ENCODE measurements at places on chromosomes 6 and 20. TPM values are rescaled to one million over a fixed set of nuclear protein-coding genes. Genes with fewer than 3 reads are reported as not detected.
A peak's percentile ranks its signal among the peaks of the same experiment; 100 is the strongest.

Gene TLDC2
- not detected for total RNA-seq

Gene VTA1
- total RNA-seq, result 52.6 TPM

Gene MTFR2
- total RNA-seq, result 24.6 TPM

DNA sequence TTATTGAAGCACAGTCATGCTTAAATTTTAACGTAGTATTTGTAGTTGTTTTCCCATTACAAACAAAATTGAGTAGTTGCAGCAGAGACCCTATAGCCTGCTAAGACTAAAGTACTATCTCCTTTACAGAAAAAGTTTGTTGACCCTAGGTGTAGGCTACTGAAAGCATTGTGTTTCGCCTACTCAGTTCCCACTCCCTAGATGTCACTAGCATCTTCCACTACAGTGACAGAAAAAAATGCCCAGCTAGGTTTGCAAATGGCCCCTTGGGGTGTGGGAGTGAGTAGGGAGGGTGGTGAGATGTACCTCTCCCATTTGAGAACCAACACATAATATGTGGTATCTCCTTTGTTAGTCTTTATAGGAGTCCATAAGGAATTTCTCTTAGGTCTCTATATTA lies 34.5 kb downstream of the UBR2 start:
- H3K4me1 ChIP-seq, result peaks cover 5% of the 10 kb centered on the region
- no peak for DNase-seq
- H3K27me3 ChIP-seq, result no peaks in the 10 kb centered on the region
- H3K36me3 ChIP-seq, result peaks cover 49% of the 10 kb centered on the region
- no peak overlapping the region for H3K4me3 ChIP-seq

Gene SOBP
- total RNA-seq, result 0.09 TPM

Gene ZSCAN31
- 0.79 TPM for total RNA-seq

DNA sequence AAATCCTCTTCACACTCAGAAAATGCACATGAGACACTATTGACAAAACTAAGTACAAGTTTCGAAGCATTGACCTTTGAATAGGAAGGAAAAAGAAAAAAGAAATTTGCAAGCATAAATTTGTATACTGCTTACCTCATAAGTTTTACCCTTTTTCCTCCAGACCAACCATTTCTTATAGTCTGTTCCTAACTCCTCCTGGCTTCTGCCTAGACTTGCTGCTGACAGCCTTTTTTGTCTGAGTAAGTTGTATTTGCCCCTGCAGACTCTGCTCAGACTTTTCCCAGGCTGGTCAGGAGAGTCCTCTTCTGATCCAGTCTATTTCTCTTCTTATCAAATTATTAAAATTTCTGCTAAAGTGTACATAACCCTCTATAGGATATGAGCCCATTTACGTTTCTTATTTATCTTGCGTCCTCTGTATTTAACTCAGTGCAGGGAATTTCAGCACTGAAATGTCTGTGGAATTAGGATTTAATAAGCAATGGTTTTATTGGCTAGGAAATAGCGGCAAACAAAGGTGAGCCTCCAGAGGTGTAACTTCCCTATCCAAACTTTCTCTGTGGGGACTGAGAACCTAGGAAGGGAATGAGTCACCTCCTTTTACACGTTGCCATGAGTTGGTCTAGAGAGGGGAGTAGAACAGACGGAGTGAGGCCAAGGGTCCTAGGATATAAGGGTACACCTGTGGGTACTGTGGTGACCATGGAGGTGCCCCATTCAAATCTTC lies 207.1 kb upstream of the MARCKS start:
- no peak overlapping the region for H3K27ac ChIP-seq
- H3K4me1 ChIP-seq, result no peaks in the 10 kb centered on the region
- no peak overlapping the region for H3K4me3 ChIP-seq

GRCh38 chr20:32484958-32485769 lies 100.0 kb downstream of the NOL4L start:
- no peaks in the 10 kb centered on the region for H3K27me3 ChIP-seq
- peak overlapping the region; percentile 85 for H3K4me3 ChIP-seq
- H3K27ac ChIP-seq, result peak overlapping the region; percentile 86
- DNase-seq, result peak; percentile 94

DNA sequence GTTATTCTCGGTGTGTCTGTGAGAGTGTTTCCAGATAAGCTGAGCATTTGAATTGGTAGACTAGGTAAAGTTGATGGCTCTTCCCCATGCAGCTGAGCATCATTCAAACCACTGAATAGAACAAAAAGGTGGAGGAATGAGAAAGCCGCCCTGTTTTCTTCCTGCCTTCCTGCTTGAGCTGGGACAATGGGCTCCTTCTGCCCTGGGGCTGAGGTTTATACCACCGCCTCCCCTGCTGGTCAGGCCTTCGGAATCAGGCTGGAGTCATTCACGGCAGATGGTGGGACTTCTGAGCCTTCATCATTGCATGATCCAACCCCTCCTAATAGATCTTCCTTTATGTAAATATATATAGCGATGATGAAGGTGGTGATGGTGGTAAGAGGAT lies 124.9 kb downstream of the ANKRD60 start:
- H3K36me3 ChIP-seq, result no peaks in the 10 kb centered on the region
- H3K27ac ChIP-seq, result no peak overlapping the region
- H3K4me3 ChIP-seq, result no peak overlapping the region
- peaks cover 6% of the 10 kb centered on the region for H3K27me3 ChIP-seq
- H3K4me1 ChIP-seq, result no peaks in the 10 kb centered on the region

Gene PTPRT
- not detected for total RNA-seq

GRCh38 chr20:20412750-20413149 lies 44.8 kb downstream of the INSM1 start:
- H3K27me3 ChIP-seq, result no peaks in the 10 kb centered on the region
- H3K27ac ChIP-seq, result peak overlapping the region; percentile 85
- peak overlapping the region; percentile 30 for H3K4me3 ChIP-seq
- peaks cover 5% of the 10 kb centered on the region for H3K36me3 ChIP-seq
- H3K4me1 ChIP-seq, result peaks cover 36% of the 10 kb centered on the region

DNA sequence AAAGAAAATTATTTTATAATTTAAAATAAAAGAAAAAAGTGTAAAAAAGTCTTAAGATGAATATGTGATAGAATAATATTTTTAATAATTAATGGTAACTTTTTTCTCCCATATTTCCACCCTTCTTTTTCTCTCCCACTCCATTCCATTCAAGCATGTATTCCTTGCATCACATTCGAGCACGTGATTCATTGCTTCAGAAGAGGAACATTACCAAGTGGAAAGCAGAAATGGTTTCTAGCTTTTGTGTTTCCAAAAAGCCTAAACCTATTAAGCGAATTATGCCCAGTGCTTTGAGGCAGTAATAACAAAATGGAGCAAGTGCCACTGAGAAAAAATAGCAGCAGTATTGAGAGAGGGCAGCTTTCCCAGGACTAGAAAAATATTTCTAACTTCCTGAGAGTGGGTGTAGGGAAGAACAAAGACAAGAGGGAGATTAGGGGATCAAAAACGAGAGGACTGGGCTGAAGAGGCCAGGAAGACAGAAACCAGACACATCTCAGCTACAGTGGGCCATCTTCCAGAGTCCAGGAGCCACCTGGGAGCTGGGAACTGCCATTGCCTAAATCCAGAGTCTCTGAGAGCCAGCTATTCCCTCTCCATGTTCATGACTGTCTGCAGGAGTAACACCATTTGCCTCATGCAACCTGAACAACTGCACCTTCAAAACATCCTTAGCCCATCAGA lies 15.0 kb upstream of the AKIRIN2 start:
- no peak overlapping the region for H3K4me3 ChIP-seq
- H3K36me3 ChIP-seq, result no peaks in the 10 kb centered on the region
- peaks cover 5% of the 10 kb centered on the region for H3K4me1 ChIP-seq
- H3K27ac ChIP-seq, result no peak overlapping the region

DNA sequence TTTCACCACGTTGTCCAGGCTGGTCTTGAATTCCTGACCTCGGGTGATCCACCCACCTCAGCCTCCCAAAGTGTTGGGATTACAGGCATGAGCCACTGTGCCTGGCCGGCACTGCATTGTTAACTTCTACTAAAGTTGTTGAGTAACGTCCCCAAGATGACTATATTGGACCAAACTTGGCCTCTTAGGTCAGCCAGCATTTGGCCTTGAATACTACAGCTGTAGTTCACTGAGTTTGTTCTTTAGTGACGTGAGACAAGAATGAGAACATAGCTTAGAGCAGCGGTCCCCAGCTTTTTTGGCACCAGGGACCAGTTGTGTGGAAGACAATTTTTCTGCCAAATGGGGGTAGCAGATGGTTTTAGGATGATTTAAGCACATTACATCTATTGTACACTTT lies 237.1 kb downstream of the TBC1D7 start:
- H3K27me3 ChIP-seq, result peaks cover 10% of the 10 kb centered on the region
- H3K36me3 ChIP-seq, result no peaks in the 10 kb centered on the region
- DNase-seq, result peak; percentile 22
- no peak overlapping the region for H3K27ac ChIP-seq
- H3K4me1 ChIP-seq, result no peaks in the 10 kb centered on the region

GRCh38 chr6:43940393-43941087 lies 170.5 kb downstream of the VEGFA start:
- no peaks in the 10 kb centered on the region for H3K27me3 ChIP-seq
- H3K4me3 ChIP-seq, result no peak overlapping the region
- H3K4me1 ChIP-seq, result peaks cover 2% of the 10 kb centered on the region
- no peak for DNase-seq

- peaks cover 6% of the 10 kb centered on the region for H3K4me1 ChIP-seq
- no peak for DNase-seq
- no peak overlapping the region for H3K4me3 ChIP-seq
- H3K27ac ChIP-seq, result no peak overlapping the region
Measured at GRCh38 chr6:37928217-37928616, 108.7 kb downstream of the ZFAND3 start.

Gene PSMB9
- total RNA-seq, result 257 TPM

Gene CALHM6
- 24.8 TPM for total RNA-seq

DNA sequence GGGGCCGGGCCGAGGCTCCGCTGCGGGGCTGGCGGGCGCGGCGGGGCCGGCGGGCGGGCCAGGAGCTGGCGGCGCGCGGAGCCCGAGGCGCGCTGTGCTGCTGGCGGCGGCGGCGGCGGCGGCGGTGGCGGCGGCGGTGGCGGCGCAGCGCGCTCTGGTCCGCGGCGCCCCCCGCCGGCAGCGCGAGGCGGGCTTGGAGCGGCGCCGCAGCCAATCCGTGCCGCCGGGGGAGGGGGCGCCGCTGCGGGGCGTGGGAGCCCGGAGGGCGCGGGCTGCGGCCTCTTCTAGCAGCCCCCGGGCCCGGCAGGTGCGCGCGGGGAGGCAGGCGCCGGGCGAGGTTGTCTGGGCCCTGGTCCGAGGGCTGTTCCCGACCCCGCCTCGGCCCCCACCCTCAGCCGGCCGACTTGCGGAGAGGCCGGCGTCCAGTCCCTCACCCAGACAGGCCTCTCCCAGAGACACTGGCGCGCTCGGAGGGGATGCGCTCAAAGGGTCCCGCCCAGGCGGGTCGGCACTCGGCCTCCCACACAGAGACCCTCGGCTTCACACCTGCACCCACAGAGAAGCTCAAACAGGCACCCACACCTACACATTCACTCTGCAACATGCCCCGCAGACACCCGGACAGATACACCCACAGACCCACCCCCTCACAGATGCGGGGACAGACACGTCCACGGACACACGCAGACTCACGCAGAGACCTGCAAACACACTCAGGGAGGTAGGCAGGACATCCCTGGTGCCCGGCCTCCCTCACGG lies at the start of gene RIMS4:
RIMS4 (minus strand) TSS at position 156 of the 759 bp plus-strand sequence. CDS start 275 bp downstream, outside the sequence.
- no peak for DNase-seq
- H3K27me3 ChIP-seq, result peaks cover 64% of the 10 kb centered on the region
- H3K36me3 ChIP-seq, result no peaks in the 10 kb centered on the region
- H3K27ac ChIP-seq, result no peak within 1 kb of the TSS

- DNase-seq, result peak; percentile 84
- peak overlapping the region; percentile 96 for H3K27ac ChIP-seq
- H3K4me3 ChIP-seq, result peak overlapping the region; percentile 77
- no peaks in the 10 kb centered on the region for H3K27me3 ChIP-seq
Measured at GRCh38 chr6:90463359-90463758, 123.5 kb downstream of the MAP3K7 start.

DNA sequence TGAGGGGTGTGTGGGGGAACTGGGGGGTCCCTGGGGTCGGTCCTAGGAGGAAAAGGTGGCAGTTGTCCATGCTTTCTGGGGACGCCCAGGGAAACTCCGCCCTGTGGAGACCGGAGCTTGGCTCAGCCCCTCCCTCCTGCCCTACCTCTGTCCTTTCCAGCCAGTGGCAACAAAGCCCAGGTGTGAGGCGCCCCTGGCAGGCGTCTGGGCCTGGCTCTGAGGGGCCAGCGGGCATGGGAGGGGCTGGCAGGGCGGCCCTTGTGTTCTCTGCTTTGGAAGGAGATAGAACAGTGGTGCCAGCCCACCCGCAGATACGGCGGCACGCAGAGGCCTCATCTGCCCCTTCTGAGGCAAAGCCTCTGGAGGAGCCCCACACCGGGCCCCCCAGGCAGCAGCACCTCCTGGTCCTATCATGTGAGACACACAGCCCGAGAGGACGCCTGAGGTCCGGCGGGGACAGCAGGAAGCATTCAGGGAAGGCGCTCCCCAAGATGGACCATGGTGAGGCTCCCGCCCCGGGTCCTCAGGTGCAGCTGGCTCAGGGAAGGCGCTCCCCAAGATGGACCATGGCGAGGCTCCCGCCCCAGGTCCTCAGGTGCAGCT lies 47.9 kb downstream of the YTHDF1 start:
- H3K36me3 ChIP-seq, result no peaks in the 10 kb centered on the region
- peaks cover 13% of the 10 kb centered on the region for H3K27me3 ChIP-seq
- H3K4me3 ChIP-seq, result no peak overlapping the region
- DNase-seq, result no peak
- no peaks in the 10 kb centered on the region for H3K4me1 ChIP-seq

DNA sequence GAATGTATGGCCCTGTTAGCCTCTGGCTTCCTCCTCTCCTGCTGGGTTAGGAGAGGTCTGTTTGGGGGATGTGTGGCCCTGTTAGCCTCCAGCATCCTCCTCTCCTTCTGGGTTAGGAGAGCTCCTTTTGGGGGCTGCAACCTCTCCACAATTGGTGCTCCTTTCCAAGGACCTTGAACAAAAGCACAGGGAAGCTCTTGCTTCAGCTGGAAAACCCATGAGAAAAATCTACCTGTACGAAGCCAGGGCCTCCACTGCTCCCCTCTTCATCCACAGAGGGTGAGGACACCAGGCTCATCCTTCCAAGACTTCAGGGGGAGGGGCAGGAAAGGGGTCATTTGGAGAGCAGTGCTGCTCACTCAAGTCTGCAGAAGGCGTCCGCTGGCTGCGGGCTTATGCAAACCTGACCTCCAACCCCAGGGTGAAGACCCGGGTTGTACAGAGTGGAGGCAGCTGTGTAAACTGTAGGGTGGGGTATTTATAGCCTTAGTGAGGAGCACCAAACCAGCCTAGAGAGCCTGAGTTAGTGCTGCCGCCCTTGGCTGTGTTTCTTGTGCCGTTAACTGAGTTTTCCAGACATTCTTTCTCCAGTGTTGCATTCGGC lies 62.1 kb downstream of the SLC24A3 start:
- H3K27me3 ChIP-seq, result no peaks in the 10 kb centered on the region
- H3K4me1 ChIP-seq, result no peaks in the 10 kb centered on the region
- no peak overlapping the region for H3K4me3 ChIP-seq
- no peak for DNase-seq
- no peaks in the 10 kb centered on the region for H3K36me3 ChIP-seq

- H3K4me1 ChIP-seq, result no peaks in the 10 kb centered on the region
- H3K4me3 ChIP-seq, result no peak overlapping the region
- H3K36me3 ChIP-seq, result no peaks in the 10 kb centered on the region
- no peaks in the 10 kb centered on the region for H3K27me3 ChIP-seq
Measured at GRCh38 chr6:165973473-165973872, 194.2 kb downstream of the TBXT start.
